NCI-H2081 (cell line): ENCODE measurements at places on chromosomes 5 and 9.

- DNase-seq = no peak
These were observed 244.4 kb downstream of the FSTL4 start for GRCh38 chr5:133367984-133368383.

DNA sequence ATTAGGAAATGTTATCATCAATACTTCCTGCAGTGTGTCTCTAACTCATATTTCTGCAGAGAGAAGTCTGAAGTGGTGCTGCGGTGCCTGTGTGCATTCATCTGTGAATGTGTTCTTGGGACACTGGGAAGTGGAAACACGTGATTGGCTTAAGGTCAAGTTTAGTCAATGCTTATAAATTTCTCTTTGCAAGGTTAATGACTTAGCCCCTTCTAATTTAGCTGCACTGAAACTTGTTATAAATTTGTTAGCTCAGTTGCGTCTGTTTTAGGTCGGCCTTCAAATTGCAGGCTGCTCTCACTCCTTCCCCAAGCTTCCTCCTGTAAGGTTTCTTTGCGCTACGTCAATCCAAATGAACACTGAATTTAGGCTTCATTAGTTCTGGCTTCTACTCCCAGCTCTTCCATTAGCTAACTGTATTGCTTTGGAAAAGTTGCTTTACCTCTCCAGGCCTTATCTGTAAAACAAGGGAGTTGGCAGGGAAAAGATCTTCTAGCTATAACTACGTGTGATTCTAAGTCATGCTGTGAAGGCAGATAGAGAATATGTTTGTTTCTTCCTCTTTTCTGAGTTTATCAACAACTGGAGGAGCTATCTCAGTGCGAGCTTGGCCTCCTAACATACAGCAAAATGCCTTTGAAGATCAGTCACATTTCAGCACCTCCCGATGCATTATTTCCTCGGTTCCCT lies 341.8 kb downstream of the NFIB start:
- DNase-seq = no peak

DNA sequence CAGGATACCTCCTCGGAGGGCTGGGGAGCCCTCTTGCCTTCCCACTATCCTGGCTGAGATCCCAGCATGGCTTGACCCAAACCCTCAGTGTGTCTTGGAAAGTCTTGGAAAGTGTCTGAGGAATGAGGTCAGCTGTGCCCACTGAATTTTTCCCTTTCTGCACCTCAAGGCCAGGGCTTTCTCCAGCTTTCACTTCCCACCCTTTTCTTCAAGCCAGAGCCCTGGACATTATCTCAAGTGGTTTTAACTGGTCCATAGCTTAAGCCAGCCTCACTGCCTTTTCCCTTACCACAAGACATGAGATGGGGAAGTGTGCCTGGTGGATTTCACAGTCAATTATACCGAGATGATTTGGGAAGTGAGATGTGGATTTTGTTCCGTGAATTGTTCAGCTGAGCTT lies 35.7 kb upstream of the LHX2 start:
- no peak for DNase-seq

DNA sequence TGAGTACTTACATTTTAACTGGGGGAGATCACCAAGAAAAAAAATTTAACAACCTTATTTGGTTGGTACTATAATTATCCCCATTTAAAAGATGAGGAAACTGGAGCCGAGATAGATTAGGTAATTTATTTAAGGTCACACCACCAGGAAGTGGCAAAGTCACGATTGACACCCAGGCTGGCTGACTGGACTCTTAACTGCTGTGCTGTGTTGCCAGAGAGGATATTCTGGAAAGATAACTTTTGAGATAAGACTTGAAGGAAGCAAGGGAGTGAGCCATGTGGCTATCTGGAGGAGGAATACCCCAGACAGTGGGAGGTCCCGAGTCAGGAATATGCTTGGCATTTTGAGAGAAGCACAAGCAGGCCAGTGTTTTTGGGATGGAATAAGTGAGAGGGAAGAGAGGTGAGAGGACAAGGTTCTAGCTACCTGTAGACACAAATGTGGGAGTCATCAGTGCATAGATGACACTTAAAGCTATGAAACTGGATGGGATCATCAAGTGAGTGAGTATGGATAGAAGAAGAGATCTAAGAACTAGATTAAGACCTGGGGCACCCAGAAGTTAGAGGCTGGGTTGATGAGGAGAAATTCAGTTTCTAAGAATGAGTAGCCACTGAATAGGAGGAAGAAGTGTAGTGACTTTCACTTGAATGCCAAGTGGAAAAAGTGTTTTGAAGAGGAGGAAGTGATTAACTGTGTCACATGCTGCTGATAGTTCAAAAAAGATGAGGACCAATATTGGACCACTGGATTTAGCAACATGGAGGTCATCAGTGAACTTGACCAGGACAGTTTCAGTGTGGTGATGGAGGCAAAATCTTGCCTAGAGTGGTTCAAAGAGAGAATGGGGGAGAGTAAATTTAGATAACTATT lies 25.6 kb downstream of the PDE8B start:
- DNase-seq = no peak

DNA sequence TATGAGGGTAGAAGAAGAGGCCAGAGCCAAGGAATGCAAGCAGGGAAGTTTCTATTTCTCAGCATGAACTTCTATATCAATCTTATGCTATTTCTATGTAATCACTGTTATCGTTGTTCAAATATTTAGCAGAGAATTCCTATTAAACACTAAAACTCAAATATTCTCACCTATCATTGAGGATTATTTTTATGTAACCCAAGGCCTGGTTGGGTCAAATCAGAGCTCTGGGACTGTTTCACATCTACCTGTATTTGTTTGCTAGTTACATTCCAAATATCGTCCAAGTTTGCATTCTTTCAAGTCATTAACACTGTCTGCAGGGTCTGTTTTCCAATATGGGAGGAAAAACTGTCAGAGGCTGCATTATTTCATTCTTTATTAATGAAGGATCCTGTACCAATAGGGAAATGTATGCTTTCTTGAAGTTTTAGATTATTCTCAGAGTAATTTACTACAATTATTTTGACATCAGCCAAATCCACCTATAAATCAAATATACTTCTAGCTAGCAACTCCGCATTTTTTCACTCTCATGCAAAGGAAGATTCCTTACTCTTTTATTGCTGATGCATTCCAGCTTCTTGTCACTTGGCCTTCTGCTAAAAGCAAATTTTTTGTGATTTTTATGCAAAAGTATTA lies 52.2 kb downstream of the LURAP1L start:
- DNase-seq = no peak

- DNase-seq = no peak
These were observed 59.5 kb upstream of the GNE start for GRCh38 chr9:36317766-36318165.

- DNase-seq = no peak
These were observed 26.6 kb upstream of the CREBRF start for GRCh38 chr5:173029499-173029921.

GRCh38 chr9:133014696-133015095 lies 16.1 kb upstream of the GTF3C5 start:
- DNase-seq = no peak

GRCh38 chr9:127876026-127876763 lies 1.3 kb downstream of the AK1 start:
- DNase-seq = no peak

DNA sequence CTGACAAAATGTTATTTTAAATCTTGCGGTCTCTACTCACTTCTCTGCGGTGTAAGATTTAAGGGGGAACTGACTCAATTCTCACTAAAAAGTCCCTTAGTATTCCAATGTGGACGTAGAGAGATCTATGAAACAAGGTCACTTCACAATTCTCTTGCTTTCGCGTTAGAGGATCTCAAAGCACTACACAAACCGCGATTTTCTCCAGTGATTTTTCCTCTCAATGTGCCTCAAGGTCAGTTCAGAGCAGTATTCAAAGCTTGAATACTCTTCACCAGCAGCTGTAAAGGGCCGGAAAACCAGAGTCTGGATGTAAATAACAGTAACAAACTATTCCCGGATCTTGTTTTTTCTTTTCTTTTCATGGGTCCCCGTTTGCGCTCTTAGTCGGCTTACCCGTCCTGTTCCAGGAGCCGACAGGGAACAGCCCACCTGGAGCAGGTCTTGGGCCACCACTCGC lies 128.2 kb downstream of the TMEM161B start:
- DNase-seq = no peak

- DNase-seq = no peak
These were observed 152.0 kb downstream of the DOCK8 start for GRCh38 chr9:366620-367019.

DNA sequence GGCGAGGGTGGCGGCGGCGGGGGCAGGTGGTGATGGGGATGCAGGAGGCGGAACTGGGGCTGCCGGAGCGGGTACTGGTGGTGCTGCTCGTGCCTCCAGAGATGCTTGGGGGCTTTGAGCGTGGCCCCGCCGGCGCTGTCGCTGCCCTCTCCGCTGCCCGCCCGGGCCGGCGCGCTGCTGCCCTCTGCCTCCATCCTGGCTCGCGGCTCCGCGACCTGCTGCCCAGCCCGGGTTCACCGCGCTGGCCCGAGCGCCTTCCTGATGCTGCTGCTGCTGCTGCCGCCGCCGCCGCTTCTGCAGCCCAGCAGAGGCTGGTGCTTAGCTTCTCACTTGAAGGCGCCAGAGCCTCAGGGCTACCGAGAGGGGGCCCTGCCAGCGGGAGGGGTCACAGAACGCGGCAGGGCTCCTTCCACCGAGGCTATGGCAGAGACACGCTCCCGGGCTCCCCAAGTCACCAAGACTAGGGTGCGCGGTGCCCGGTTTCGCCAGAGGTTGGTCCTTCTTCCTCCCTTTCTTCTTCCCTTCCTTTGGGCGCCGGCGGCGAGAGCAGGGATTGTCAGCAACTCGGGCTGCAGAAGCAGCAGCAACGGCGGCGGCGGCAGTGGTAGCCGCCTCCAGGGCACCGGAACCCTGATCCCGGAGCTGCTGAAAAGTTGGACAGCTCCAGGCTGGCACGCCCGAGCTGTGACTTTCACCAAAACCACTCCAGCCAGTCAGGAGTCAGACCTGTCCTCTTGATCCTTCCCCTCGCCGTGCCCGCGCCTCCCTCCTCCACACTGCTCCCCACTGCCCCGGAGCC lies at the start of gene PDE4D:
Gene PDE4D (minus strand): TSS at position 298 of the 799 bp plus-strand sequence.
- DNase-seq = peak; percentile 32

GRCh38 chr5:109695005-109695926 lies 5.5 kb downstream of the MAN2A1 start:
- no peak for DNase-seq

DNA sequence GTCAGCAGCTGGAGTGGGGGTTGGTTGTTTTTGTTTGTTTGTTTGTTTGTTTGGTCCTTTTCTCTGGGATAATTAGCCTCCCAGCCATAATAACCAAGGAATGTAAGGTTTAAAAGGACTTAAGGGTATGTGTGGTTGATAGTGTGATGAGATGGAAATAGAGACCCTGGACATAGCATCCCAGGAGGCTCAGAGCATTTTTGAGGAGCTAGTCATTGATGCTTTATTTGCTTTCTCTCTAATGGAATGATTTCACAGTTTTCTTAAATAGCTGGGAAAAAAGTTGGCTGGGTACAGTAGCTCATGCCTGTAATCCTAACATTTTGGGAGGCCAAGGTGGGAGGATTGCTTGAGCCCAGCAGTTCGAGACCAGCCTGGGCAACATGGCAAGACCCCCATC lies 45.1 kb downstream of the TTC1 start:
- DNase-seq = no peak

GRCh38 chr9:118268046-118268445 lies 563.8 kb downstream of the TLR4 start:
- no peak for DNase-seq

- DNase-seq = no peak
These were observed 77.0 kb downstream of the ZNF354C start for GRCh38 chr5:179137016-179137642.

- DNase-seq = no peak
These were observed 2243.8 kb upstream of the C9orf72 start for GRCh38 chr9:29816954-29817703.

DNA sequence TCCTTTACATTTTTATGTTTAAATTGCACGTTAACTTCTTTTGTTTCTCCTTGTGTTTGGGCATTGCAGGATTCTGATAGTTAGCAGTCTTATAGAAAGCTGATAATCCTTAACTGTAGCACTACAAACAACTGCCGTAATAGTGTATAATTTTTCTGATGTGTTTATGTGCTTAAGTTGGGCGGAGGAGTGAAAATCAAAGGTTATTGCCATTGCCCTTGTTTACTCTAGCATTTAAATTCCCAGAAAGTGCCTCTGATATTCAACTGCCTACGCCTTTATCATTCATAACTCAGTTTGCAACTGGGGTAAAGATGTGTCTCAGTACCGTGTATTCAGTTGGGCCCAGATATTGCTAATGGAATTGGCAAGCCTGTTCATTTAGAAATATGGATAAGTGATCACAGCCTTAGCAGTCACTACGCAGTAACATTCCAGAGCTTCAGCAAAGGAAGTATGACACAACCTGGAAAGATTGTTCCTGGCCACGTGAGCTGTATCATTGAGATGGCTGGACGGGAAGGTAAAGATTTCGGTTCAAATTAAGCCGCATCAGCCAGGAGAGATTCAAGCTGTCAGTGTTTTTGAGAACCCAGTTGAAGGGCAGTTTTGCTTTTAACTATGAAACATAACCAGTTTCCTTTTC lies 28.1 kb upstream of the LRRTM2 start:
- no peak for DNase-seq

- no peak for DNase-seq
These were observed 130.1 kb downstream of the GAPVD1 start for GRCh38 chr9:125391704-125392103.

DNA sequence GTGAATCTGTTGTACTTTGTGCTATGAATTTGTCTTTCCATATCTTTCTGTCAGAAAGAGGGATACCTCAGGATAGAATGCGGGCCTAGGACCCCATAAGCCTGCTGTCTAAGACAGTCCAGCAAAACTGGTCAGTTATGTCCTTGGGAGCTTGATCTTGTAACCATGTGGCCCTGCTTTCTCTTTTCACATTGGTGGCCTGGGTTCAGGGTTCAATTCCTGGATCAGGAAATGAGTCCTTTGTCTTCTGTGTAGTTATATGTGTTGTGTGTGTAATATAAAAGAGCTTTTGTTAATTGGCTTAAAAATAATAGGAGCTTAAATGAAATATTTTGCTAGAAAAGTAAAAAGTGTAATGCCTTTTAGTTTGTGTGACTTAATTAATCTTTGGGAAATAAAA lies 16.9 kb downstream of the FREM1 start:
- no peak for DNase-seq

GRCh38 chr5:68843624-68844364 lies 250.0 kb upstream of the SLC30A5 start:
- no peak for DNase-seq

DNA sequence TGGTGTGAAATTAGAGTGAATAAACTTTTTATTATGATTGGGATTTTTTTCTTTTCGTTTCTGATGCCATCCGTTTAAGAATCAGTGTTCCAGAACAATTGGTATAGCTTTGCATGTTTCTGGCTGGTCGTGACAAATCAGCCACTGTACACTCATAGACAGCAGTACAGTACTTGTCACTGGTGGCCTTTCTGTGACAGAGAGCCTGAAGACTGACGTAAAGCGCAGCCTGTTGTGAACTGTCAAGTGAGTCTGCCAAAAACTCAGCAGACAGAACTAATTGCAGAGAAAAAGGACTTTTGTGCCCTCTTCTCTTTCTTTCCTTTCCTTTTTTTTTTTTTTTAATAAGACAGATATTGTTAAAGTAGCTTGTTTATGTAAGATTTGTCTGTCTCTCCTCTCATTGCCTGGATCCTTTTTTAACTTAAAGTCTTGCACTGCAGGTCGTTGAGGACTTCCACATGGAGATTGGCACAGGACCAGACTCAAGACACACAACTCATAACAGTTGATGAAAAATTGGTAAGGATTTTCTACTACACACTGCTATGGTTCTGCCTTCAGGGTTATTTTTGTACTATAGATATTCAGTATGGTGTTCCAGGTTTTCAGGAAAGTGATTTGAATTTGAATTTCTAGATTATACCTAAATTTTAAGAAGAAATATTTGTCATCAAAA lies 42.7 kb downstream of the NDUFS4 start:
- DNase-seq = no peak
